ENCODE measurements at places on chromosomes 11 and 22. TPM values are rescaled to one million over a fixed set of nuclear protein-coding genes. Genes with fewer than 3 reads are reported as not detected.

DNA sequence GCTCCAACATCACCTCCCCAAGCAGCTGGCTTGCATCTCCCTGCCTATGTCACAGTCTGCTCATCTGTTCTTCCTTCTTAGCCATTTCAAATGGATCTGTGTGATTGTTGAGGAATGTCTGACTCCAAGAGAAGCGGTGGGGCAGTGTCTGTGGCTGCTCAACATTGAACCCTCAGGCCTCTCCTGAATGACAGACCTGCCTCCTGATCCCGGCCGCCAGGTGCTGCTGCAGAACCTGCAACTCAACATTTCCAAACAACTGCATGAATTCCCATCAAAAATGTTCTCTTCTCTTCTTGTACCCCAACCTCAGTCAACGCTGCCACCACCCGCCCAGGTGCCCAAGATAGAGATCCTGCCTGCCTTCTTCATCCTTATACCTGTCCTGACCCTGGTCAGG lies 132.5 kb downstream of the FBXO7 start:
- peak; percentile 17 for DNase-seq

GRCh38 chr11:31443802-31444201 lies 65.6 kb downstream of the IMMP1L start:
- no peak for DNase-seq

DNA sequence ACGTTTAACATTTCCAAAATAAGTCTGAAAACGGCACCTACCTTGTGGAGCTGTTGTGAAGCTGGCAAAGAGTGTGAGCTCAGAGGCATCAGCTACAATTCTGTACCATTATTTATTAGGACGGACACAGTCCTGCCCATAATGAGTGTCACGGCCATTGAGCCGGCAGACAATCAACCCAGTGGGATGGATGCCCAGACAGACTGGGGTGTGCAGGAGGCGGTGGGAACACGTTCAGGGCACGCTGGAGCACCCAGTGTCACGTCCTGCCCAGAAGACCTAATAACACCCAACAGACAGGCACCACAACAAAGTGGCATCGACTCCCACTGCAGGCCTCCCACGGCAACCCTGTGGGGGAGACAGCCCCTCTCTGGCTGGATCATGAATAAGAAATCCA lies 34.5 kb downstream of the TPST2 start:
- DNase-seq: no peak

- DNase-seq: no peak
These were observed 10.7 kb upstream of the DSCAML1 start for GRCh38 chr11:117807482-117808327.

- DNase-seq: no peak
These were observed 56.7 kb downstream of the CLPB start for GRCh38 chr11:72377596-72377995.

Gene MEI1
- 0.40 TPM for total RNA-seq

GRCh38 chr11:68040957-68041591 lies 2.2 kb downstream of the TCIRG1 start:
- no peak for DNase-seq

GRCh38 chr22:39967996-39968972 lies 8.1 kb downstream of the TMA7B start:
- DNase-seq: no peak

DNA sequence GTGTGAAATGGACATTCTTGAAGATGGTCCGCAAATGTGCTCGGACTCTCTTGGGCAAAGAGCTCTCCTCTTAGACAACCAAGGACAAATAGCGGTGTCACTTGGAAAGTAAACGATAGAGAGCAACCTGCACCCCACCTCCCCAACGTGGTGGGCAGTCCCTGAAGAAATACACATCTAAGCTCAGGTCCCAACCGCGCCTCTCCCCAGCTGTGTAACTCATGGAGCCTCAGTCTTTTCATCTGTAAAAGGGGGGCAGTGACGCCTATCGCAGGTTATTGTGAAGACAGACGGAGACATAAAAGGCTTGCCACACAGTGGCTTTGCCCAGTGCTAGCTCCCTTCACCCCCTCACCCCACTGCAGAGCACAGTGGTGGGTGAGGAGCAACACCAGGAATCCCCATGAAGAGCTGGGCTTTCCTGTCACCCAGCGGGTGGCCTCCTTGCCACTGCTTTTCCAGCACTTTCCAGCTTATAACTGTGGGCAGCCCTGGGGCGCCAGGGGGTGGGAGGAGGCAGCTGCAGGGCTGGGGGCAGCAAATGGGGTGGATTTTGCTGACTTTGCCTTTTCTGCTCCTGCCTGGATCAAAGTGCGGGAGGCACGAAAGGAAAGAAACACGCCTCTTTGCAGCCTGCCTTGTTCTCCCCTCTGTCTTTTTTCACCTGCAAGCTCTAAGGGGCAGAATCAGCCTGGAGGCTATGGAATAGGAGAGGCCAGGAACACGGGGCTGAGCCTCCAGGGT lies 73.7 kb upstream of the TSPAN18 start:
- DNase-seq: no peak

DNA sequence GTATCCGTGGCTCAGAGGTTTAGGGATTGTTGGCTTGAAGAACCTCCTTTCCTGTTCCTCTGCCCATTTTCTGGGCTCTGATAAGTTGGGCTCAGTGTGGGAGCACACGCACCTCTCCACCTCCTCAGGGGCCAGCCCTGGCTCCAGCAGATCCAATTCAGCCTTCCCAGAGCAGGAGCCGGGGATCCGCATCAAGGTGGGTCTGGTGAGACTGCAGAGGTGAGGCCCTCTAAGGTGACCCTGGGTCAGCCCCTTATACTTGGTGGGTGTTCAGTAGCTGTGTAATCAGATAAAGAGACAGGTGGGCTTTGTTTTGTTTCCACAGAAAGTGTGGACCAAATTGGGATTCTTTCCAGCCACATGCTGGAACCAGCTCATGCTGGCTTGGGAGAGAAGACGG lies 1466.0 kb downstream of the TBC1D22A start:
- no peak for DNase-seq

Gene PES1
- total RNA-seq: 28.1 TPM

Gene FGF4
- not detected for total RNA-seq

DNA sequence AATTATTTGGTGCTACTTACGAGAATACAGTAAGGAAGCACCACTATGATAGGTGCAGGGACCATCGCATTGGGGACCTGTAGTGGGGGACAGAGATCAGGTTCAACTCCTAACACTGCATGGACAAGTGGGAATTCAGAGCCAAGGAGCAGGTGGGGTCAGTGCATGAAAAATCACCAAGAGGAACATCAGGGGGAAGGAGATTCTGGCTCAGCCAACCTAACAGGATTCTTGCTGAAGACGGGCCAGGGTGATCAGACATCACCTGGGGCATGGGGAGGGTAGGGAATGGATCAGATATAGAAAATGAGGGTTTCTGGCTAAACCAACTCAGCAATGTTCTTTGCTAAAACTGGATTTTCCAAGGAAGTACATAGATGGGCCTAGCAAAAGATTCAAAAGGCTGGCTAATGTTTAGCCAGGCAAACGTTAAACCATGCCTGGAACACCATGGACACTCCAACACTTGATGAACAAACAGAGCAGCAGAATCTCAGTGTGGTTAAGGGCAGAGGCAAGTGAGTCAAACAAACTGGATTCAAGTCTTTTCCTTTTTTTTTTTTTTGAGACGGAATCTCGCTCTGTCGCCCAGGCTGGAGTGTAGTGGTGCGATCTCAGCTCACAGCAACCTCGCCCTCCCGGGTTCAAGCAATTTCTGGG lies 70.0 kb downstream of the MICAL3 start:
- DNase-seq: no peak

DNA sequence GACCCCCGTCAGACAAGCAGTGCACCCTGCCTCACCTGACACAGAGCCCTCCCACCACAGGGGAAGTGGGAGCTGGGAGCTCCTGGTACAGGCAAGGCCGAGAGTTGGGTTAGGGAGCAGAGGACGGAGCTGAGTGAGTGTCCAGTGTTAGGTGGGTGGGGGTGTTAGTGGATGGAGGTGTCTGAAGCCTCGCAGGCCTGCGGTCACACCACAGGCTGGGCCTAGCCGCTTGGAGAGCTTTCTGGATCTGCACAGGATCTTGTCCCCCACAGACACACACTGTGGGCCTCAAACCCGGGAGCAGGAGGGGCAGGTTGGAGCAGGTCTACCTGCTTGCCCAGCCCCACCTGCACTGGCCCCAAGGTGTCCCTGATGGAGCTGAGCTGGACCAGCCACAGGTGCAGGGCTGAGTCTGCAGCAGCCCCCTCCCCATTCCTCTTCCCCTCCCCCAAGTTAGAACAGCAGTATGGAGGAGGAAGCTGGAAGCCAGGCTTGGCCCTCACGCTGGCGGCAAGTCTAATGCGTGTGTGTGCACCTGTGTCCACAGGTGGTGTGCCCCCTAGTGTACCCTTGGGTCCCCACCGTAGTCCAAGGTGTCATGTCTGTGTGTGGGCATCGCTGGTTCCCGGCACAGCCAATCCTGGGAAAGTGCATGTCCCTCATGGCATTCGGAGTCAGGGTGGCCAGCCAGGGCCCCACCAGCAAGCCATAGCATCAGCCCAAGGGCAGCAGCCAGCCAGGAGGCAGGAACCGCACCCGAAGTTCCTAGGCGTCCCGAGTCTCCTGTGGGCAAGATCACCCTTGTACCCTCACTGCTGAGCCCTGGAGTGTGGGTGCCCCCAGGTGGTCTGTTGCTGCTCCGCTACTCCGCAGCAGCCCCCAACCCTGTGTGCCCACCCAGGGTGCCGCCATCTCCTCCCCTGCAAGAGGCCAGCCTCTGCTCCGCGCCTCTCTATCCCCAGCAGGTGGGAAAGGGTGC lies 2.0 kb upstream of the GATD1 start:
- no peak for DNase-seq

Gene OR11H1
- total RNA-seq: not detected

GRCh38 chr22:17802411-17802810 lies 28.1 kb upstream of the BID start:
- no peak for DNase-seq

DNA sequence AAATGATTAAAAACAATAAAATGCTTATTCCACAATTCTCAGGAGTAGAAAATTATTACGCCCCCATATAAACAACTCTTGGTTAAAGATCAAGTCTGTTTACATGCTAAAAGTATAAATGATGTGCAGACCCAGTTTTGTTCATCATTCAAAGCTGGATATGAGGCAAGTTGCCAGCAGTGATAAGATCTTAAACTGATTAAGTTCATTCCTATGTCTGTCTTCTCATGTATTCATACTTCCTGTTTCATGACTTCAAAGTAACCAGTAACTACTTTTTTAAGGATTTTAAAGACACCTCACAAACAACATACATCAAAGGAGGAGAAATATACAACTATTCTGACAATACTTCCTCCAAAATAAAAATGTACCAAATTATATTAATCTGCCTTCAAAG lies 55.0 kb upstream of the ARHGAP32 start:
- DNase-seq: no peak

Gene DDX6
- total RNA-seq: 118 TPM

Measured in cardiac septum (tissue), 1 donor.